DND-41 (cell line): ENCODE measurements at places on chromosomes 13 and 19.
A peak's percentile ranks its signal among the peaks of the same experiment; 100 is the strongest.

- DNase-seq = peak; percentile 73
These were observed at the start of the genes PRDX2 and THSD8 for GRCh38 chr19:12801466-12802266. TSS of gene PRDX2 (minus strand) at chr19:12801800. CDS start at chr19:12801261, 539 bp downstream. TSS of gene THSD8 (plus strand) at chr19:12802069. CDS start at chr19:12802072, 3 bp downstream.

- no peak for DNase-seq
These were observed 144.4 kb downstream of the MAB21L1 start for GRCh38 chr13:35332134-35332533.

DNA sequence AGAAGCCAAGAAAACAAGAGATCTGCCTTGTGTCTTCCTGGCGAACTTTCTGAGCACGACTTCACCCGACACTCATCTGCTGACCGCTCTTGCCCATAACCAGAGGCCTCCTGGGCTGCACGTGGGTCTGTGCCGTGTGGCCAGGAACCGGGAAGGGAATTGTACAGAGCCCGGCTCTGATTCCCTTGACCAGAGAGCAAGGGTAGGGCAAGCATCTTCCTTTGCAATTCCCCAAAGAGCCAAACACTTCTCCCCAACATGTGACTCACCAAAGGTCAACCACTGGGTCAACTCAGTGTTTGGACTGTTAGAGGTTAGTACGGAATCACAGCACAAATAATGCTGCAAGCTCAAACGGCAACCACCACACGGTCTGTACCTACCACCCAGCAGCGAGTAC lies 48.9 kb downstream of the KLF2 start:
- DNase-seq = no peak

DNA sequence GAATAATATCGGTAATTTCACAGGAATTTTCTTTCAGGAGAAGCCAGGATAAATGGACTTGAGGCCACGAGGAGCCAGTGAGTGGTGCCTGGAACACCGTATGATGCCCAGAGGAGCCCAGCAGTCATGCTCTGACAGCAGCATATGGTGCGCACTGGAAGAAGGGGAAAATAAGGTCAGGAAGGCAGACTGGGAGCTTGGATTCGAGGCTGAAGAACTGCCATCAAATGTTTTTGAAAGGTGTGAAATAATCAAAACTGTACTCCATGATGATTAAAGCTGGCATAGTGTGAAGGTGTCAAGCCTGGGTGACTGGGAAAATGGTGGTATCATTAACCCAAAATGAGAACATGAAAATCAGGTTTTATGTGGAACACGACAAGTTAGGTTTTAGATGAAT lies 374.2 kb downstream of the DIAPH3 start:
- no peak for DNase-seq

DNA sequence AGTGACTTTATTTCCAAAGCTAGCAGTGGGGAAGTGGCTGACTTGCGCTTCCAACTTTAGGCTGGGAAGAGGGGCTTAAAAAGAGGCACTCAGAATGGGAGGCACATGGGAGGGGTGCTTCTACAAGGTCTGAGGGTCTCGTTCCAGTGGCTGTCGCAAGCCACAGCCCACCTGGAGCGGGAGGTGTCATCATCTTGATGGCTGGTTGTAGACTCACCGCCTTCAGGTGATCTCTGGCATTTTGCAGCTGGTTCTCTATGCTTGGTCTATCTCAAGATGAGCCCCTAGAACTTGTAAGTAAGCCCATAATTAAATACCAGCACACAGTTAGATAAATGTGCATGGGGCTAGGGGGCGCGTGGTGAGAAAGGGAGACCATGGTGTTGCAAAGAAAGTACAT lies 9.2 kb downstream of the TEX29 start:
- no peak for DNase-seq

DNA sequence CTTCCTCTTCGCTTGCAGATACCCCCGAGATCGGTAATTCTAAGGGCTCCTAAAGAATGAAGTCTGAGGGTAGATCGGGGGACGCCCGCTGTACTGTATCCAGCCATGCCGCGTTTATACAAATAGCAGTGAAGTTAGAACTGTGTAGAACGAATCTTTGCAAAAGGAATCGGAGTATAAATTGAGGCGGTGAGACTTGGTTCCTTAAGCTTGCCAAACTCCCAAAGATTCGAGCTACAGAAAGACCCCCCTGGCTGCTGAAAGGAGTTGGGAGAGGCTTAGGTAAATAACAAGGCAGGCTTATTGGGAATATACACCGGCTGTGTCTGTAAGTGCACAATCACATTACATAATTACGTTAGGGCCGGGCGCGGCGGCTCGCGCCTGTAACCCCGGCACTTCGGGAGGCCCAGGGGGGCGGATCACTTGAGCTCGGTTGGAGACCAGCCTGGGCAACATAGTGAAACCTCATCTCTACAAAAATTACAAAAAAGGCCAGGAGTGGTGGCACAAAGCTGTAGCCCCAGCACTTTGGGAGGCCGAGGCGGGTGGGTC lies 12.2 kb downstream of the TMEM160 start:
- peak; percentile 40 for DNase-seq

DNA sequence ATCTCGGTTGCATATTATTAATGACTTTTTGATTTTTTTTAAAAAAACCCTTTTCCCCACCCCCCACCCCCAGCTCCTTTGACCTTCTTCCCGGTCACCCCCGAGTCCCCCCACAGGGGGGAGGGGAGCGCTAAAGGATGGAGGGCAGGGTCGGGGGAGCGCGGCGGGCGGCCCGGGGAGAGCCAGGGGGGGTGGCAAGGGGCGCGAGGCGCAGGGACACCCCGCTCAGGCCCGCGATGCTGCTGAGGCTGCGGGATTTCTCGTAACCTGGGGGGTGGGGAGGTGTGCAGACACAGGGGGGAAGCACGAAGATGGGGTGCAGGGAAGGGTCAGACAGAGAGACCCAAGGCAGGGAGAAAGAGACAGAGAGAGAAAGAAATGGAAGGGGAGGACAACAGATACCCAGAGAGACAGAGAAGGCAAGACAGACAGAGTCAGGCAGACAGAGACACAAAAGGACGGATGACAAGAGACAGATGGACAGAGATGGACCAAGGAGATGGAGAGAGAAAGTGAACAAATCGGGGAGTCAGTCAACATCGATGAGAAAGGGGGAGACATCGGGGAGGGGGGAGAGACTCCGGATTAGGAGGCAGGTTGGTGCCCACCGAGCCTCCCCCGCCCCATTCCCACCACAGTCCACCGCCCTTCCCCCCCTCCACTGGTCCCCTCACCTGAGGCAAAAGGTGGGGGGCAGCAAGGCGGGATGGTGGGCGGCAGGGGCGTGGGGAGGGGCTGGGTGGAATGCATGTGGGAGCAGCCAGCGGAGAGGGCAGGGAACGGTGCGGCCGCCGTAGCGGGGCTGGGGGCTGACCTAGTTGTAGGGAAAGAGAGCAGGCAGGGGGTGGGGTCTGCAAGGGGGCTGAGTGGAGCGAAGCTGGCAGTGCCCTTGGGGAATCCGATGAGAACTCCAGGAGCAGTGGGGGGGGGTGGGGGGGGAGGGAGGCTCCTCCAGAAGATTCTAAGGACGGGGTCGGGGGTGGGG lies 14.2 kb downstream of the KCNC3 start:
- no peak for DNase-seq

DNA sequence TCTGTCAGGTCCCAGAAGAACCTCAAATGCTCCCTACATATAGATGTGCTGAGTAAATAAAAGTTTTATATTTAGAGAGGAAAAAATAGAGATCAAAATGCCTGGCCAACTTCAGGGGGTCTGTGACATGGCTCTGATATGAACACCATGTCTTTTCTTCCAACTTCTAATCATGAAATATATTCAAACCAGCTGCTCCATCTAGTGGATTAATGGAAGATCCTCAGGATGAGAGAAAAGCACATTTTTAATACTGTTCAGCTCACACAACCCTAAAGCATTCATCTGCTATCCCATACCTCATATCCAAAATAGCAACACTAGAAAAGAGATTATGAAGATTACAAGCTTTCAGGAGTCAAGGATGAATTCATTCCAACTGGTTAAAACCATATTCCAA lies 56.0 kb upstream of the DOCK9 start:
- DNase-seq = no peak

DNA sequence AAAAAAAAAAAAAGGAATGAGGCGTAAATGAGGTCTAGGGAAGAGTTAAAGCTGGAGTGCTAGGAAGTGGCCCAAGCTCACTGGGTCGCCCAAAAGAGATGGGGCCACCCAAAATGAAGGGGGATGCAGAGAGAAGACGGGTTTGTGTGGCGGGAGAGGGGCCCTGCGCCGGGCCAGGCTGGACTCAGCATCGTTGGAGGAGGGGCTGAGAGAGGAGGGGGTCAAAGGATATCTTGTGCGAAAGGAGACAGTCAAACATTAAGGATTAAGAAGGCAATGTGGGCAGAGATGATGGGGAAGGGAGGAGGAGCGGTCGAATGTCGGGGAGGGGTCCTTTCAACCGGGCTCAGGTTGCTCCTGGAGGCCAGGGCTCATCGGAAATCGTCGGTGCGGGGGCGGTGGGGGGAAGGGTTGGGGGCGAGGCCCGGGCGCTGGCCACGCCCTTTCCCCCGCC lies 825 bp upstream of the CARM1 start:
- no peak for DNase-seq

DNA sequence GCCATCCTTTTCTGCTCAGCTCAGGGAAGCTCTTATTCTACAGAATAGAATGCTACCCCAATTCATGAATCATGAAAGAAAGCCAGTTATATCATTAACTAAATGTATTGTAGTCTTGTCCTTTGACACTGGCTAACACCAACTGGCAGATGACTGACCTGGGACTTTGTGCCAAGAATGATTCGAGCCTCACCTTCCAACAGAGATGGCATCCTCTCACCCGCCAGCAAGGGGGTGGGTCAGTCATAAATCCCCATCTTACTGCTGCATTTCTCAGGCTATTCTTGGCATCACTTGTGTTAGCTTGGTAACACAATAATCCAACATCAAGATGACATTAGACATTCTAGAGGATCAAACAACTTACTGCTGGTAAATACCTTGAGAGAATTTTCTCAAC lies 1239.8 kb upstream of the MIR17HG start:
- DNase-seq = no peak

DNA sequence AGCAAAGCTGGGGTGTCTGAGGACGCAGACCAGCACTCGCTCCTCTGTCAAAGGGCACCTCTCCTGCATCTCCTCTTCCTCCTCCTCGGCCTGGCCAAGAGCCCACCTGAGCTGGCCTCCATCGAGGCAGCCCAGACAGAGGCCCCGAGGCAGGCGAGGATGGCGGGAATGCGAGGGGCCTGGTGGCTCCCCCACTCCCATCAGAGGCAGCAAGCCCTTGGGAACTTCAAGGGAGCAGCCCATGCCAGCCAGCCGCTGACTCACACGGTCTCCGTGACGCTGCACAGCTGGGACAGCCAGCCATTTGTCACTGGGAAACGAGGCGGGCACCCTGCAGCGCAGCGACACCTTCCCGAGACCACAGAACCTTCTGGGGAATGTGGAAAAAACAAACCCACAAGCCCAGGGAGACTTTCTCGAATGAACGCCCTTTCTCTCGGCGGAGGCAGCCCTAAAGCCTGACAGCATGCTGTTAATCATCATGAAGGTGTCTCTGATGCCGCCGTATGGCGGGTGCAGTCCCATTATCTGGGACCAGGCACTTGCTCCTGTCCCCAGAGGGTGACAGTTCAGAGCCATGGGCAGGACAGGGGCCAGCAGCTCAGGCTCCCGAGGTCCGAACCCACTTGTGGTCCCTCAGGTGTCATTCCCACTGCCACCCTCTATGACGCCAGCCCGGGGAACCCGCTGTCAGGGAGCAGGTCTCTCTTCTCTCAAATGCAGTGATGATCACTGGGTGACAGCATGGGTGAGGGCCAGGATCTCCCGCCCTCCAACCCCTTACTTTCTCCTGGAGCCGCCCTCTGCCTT lies 53.0 kb downstream of the PEPD start:
- no peak for DNase-seq

DNA sequence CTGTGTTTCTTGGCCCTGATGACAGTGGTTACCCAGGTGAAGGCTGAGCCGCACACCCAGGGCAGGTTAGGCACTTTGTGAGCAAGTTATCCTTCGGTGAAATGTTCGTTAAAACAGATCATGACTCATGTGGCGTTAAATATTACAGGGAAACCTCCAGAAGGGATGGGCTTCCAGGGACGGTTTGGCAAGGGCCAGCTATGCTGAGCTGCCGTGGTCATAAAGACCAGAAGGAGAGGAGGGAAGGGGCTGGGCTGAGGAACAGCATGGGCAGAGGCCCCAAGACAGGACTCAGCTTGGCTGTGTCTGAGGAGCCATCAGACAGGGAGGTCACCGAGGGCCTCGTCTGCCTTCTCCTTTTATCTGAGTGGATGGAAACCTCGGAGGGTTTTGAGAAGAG lies 47.5 kb downstream of the ATP11A start:
- DNase-seq = no peak

DNA sequence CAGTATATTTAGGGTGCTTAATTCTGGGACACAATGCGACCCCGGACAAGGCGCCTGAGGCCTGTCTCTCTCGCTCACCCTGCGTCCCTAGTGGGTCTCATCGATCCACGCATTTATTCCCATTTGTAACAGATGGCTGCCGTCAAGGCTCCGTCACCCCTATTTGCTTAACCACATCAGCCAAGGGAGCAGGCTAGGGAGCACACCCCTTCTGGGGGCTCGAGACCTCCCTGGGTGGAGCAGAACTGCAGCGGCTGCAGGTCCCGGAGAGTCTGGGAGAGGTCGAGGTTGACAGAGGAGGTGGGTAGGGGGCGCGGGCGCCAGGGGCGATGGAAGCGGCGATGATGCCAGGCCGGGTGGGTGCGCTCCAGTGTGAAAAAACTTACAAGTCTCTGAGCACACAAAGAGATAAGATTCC lies 507 bp downstream of the ALG5 start:
- DNase-seq = peak; percentile 42
